ENCODE measurements at places on chromosomes 11 and 22.

DNA sequence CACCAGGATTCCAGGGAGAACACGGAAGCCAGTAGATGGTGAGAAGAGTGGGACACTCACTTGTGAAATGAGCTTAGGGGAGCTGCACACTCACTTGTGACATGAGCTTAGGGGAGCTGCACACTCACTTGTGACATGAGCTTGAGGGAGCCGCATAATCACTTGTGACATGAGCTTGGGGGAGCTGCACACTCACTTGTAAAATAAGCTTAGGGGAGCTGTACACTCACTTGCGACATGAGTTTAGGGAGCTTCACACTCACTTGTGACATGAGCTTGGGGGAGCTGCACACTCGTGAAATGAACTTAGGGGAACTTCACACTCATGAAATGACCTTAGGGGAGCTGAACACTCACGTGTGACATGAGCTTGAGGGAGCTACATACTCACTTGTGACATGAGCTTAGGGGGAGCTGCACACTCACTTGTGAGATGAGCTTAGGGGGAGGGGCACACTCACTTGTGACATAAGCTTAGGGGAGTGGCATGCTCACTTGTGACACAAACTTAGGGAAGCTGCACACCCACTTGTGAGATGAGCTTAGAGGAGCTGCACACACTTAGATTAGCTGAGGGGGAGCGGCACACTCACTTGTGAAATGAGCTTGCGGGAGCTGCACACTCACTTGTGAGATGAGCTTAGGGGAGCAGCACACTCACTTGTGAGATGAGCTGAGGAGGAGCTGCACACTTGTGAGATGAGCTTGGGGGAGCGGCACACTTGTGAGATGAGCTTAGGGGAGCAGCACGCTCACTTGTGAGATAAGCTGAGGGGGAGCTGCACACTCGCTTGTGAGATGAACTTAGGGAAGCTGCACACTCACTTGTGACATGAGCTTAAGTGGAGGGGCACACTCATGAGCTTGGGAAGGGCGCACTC is 59.0 kb downstream of the NCAPD3 start:
- no peak for DNase-seq

DNA sequence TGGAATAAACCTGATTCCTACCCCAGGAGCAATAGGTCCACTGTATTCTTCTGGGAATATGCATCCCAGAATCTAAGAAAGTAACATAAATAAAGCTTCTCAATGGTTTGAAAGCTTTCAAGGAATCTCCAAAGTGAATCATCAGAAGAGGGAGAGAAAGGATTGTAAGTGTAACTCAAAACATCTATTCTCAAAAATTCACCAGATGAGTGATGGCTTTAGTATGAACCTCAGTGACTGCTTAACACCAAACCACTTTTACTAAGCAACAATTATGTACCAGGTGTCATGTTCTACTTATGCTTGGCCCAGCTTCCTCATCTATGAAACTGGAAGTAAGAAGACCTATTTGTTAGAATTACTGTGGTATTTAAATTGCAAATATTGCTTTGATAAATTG is 7.4 kb downstream of the RAB38 start:
- DNase-seq, result no peak

DNA sequence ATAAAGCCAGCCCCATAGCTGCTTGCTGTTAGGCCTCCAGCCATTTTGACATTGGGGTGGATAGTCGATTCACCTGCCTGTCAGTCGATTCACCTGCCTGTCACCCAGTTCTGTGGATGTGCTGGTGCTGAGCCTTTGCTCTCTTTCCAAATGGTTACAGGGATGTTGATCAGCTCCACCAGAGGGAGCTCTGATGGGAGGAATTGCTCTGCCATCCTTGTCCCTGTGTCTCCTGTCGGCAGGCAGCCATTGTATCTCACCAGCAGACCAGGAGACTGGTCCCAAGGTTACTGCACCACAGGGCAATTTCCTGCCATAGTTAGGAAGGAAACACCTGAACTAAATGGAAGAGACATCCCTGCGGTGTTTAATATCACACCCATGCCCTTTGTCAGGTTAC is 6.1 kb downstream of the MPEG1 start:
- no peak for DNase-seq

GRCh38 chr11:60485987-60486386 is 6.6 kb upstream of the MS4A12 start:
- DNase-seq, result no peak
